NCI-H2081 treated with DMSO at 0.1 percent for 48 hours (cell line): ENCODE measurements at places on chromosomes 7 and 10.

- DNase-seq: no peak
Measured at GRCh38 chr7:142718313-142718712, 31.0 kb upstream of the PRSS1 start.

DNA sequence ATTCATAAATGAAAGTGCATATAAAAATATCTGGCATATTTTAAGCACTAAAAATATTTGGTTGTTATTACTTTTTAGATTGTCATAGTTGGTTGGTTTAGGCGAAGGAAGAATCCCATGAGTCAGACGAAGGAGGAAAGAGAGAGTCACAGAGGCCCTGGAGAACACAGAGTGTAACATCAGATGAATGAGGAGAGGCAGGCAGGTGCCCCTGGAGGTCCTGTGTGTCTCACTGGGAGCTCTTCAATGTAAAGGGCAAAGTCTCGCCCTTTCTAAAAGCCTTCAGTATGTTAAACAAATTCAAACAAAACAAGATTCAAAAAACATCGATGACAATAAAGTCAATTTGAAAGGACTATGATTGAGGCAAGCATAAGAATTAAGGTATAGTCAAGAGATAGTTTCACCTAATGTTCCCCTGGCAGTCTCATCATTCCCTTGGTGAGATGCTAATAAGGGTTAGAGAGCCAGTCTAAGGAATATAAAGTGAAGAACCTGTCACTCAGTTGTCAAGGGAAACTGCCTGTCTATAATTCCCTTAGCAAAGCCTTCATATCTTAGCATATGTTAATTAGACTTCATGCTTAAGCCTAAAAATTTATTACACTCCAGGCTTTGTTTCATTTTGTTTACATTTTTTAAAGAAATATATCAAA lies 194.3 kb downstream of the TPK1 start:
- no peak for DNase-seq

DNA sequence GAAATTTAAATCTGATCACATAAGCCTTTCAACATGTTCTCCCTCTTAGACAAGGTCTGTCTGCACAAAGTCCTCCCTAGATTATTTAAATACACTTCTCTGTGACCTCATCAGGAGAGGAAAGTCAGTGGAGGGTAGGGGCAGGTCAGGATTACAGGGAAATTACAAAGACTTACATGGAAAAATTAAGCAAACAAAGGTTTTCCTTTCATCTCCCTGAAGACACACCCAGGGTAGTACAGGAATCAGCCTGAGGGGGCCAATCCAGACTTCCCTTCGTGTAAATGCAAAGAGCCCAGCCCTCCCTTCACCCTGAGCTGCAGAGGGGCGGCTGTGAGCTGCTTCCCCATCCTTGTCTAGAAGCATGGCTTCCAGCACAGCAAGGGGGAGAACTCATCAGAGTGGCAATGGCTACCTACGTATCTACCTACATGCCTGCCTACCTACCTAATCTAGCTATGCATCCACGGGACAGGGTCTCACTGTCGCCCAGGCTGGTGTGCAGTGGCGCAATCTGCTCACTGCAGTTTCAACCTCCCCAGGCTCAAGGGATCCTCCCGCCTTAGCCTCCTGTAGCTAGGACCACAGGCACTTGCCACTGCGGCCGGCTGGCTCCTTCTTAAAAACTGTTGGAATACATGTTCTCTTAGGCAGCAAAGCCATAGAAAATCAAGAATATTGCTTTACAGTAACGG lies 33.2 kb downstream of the PITRM1 start:
- DNase-seq: no peak

- DNase-seq: no peak
Measured at GRCh38 chr7:30585675-30586074, 9.0 kb upstream of the GARS1 start.

DNA sequence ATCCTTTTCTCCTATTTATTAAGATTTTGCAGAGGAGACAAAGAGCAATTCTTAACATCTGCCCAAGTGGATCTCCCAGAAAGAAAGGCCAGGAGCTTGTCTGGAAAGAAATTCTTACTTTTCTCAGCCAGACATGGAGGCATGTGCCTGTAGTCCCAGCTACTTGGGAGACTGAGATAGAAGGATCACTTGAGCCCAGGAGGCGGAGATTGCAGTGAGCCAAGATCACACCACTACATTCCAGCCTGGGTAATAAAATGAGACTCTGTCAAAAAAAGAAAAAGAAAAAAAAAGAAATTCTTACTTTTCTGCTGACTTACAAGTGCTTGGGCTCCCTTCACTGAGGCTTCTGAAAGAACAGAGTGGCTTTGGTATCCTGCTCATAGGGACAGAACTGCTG lies 2.4 kb upstream of the CYP3A43 start:
- DNase-seq: no peak
